ENCODE measurements at places on chromosomes 2 and 18.

GRCh38 chr2:157326698-157327097, 1.1 kb upstream of the ERMN start:
- H3K27ac ChIP-seq: no peak overlapping the region
- no peaks in the 10 kb centered on the region for H3K27me3 ChIP-seq
- no peaks in the 10 kb centered on the region for H3K4me1 ChIP-seq
- no peak for DNase-seq
- H3K36me3 ChIP-seq: no peaks in the 10 kb centered on the region

- no peaks in the 10 kb centered on the region for H3K27me3 ChIP-seq
- H3K36me3 ChIP-seq: no peaks in the 10 kb centered on the region
- H3K4me1 ChIP-seq: no peaks in the 10 kb centered on the region
- no peak overlapping the region for H3K4me3 ChIP-seq
Measured at GRCh38 chr18:73151086-73151485, 283.3 kb upstream of the NETO1 start.

DNA sequence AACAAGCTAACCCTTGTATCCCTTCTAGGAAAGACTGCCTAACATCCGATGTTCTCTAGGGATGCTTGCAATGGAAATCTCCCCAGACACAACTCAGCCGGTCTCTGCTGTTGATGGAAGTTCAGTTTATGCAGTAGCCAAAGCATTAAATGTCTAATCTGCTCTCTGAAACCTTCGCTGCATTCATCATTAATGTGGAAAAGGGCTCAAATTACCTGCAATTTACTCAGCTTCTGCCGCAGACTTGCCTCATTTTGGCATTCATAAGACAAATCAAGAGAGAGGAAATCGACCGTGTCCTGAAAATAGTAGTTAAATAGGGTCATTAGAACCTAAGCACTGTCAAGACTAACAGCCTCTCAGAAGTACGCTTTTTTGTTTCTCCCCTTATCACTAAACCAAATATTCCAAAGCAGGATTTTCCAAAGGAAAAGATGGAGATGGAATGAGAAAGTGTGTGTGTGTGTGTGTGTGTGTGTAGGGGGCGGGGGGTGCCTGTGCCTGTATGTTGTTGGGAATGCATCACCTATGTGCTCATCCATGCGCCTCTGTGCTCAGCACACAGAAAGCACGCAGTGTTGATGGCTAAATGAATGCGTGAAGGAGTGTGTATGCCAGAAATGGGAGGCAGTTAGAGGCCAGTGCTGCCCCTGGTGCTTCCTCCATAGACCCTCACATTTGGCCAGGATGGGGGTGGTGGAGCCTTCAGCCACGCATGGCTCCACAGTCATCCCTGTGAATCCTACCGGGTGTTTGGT, 7.4 kb downstream of the LCT start:
- H3K27me3 ChIP-seq: no peaks in the 10 kb centered on the region
- H3K27ac ChIP-seq: no peak overlapping the region
- H3K36me3 ChIP-seq: no peaks in the 10 kb centered on the region
- DNase-seq: no peak

DNA sequence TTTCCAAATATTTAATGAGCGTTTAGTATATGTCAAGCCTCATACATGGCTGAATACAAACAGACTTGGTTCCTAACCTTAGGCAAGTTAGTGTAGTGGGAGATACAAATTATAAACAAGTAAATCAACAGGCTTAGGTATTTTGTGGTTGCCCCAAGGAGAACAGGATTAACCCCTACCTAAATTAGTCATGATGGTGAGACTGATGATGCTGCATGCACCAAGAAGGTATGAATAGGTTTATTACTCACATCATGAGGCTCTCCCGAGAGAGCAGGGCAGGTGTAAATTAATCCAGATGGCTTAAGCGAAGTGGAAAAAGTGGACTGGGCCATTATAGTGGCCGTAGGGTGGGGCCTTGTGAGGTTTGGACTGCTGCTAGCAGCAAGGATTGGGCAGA, 118.1 kb upstream of the GCFC2 start:
- no peak overlapping the region for H3K27ac ChIP-seq
- H3K4me1 ChIP-seq: no peaks in the 10 kb centered on the region

DNA sequence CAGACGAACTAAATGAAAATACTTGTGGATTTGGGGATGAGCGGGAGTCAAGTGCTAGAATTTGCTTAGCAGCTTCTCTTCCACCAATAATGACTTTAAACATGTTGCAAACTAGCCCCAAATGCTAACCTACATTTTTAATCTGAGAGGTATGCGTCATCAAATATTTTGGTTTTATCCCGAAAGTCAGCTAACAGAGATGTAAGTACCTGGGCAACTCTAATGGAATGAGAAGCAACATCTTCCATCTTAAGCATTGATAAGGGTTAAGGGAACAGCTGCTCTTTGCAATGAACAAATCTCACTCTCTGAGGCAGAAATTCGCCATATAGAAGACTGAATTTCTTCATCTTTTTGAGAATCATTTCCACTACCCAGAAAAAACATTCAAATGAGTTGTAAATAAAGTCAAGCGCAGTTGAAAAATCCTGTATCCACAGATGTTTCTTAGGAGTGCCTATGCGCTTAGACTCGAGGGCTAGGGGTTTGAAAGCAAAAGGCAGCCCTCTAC, 926 bp upstream of the YPEL5 start:
- peak overlapping the region; percentile 70 for H3K27ac ChIP-seq
- H3K4me1 ChIP-seq: peaks cover 22% of the 10 kb centered on the region
- H3K36me3 ChIP-seq: peaks cover 7% of the 10 kb centered on the region
- peak; percentile 36 for DNase-seq

- H3K36me3 ChIP-seq: no peaks in the 10 kb centered on the region
- H3K4me3 ChIP-seq: no peak overlapping the region
- H3K27me3 ChIP-seq: peaks cover 4% of the 10 kb centered on the region
Measured at GRCh38 chr2:8582651-8583399, 99.0 kb upstream of the ID2 start.
